ENCODE measurements at places on chromosomes 7 and 10. TPM values are rescaled to one million over a fixed set of nuclear protein-coding genes. Genes with fewer than 3 reads are reported as not detected.

DNA sequence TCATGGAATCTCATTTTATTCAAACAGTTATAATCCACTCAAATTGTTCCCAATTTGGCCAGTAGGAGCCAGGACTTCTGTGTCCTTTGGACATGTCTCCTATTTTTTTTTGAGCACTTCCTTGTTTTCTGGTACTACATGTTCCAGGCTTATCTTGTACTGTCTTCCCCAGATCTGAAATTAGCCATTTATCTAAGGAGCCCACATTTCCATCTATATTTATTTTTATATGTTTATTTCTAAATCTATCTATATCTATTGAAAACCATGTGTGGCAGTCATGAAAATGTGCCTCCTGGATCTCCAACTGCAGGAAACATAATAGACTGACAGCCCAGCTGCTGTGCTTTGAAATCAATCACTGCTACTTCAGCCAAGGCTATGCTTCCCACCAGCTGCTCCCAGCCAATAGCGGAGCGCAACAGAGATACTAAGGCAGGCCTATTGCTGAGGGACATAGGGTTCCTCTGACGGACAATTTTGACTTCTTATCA is 147.1 kb downstream of the LRRC4 start:
- DNase-seq, result no peak

GRCh38 chr7:2619116-2619515 is 12.7 kb upstream of the TTYH3 start:
- DNase-seq, result no peak

- no peak for DNase-seq
These were observed 13.5 kb downstream of the KCTD7 start for GRCh38 chr7:66642186-66642585.

The TCTN3 gene
- total RNA-seq, result 33.0 TPM

The TMEM229A gene
- not detected for total RNA-seq

Measured in HT1080 (cell line).